ENCODE measurements at places on chromosomes 2 and 18.
A peak's percentile ranks its signal among the peaks of the same experiment; 100 is the strongest.

DNA sequence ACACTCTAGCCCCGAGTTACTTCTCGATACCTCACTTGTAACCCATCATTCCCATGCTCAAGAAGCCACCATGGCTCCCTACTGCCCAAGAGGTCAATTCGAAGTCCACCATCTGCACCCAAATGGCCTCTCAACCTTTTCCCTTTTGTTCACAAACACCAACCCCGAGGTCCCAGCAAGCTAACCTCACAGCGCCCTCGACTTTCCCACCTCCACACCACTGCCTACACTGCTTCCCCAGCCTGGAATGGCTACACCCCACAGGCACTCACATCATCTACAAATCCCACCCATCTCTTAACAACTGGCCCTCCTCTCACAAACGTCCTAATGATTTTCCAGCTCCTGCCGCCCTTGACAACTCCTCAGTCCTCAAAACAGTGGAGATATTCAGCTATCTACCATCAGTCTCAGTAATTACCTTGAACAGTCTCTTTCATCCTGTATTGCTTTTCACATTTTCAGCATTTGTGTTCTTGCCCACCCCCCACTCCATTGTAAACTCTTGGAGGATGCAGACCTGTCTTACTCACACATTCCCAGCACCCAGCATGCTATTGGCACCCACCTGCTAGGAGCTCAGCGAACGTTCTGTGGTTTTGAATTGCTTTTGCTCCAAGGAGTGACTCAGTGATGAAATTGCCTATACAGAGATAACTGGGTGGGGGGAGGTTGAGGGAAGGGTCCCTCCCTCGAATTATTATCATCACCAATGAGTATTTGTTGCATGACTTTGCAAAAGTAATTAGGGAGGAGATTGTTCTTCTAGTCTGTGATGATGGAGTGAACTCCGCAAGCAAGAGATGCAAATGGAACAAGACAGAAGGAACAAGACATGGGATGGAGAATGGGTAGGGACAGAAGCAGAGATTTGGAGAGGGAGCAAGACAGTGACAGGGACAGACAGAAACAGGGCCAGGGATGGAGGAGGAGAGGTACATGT lies 106.8 kb downstream of the CYP26B1 start:
- DNase-seq: no peak

GRCh38 chr18:44096016-44096415 lies 584.7 kb upstream of the SETBP1 start:
- DNase-seq: no peak

- no peak for DNase-seq
These were observed 252.1 kb downstream of the SLC8A1 start for GRCh38 chr2:40199771-40200170.

- no peak for DNase-seq
These were observed 37.3 kb upstream of the LNPK start for GRCh38 chr2:176039375-176039774.

- DNase-seq: no peak
These were observed 178.6 kb upstream of the SALL3 start for GRCh38 chr18:78801011-78801410.

GRCh38 chr2:118882693-118883336 lies 35.4 kb upstream of the EN1 start:
- DNase-seq: peak; percentile 59

- DNase-seq: no peak
These were observed 198.1 kb downstream of the VAPA start for GRCh38 chr18:10111944-10112343.

DNA sequence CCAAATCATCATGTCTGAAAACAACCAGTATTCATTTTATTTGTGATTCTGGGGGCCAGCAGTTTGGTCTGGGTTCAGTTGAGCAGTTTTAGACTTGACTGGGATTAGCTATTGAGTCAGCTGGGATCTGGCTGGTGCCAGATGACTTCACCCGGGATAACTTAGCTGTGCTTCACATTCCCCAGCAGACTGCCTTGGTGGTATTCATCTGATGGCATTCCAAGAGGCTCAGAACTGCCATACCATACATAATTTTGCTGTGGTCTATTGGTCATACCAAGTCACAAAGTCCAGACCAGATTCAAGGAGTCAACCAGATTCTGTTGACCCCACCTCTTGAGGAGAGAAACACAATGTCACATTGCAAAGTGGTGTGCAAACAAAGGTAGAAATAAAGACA lies 7.8 kb upstream of the FSHR start:
- no peak for DNase-seq

- DNase-seq: no peak
These were observed 7.3 kb upstream of the ASIC4 start for GRCh38 chr2:219506802-219507526.

DNA sequence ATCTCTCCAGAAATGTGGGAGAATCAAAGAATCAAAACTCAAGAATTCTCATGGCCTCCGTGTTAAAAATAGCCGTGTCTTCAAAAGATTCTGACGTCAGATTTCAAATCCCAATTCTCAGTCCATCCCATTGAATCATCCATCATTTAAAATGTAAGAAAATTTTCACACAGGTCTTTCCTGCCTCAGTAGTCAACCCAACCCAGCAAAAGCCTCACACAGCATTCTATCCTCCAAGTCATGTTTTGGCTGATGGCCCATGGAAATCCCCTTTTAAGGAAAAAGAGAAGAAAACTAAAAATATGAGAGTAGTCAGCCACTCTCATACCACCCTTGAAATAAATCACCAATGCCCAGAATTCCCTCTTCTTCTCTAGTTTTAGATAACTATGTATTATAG lies 211.8 kb downstream of the C1D start:
- no peak for DNase-seq

- no peak for DNase-seq
These were observed 983.6 kb upstream of the ZEB2 start for GRCh38 chr2:145503511-145503910.

- DNase-seq: no peak
These were observed 1.5 kb upstream of the GMCL1 start for GRCh38 chr2:69827796-69828540.

GRCh38 chr18:69383186-69383585 lies 17.5 kb upstream of the DOK6 start:
- no peak for DNase-seq

- DNase-seq: no peak
These were observed 268.8 kb downstream of the TWIST2 start for GRCh38 chr2:239116456-239117246.

DNA sequence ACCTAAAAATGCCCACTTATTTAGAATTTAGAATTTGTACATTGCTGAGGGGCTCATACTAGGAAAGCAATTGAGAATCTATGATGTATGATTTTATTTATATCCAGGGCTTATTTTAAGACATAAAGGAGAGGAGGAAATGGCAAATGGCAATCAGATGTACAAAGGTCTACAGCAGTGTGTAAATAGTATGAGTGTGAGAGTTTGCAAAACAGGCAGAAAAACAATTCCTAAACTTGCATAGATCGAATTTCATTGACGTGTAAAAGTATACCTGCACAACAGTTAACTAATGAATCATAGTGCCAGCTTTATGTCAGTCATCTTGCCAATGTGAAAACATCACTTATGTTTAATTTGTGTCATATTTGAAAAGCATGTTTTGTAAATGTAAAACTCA lies 718.7 kb upstream of the GCFC2 start:
- DNase-seq: no peak

- DNase-seq: no peak
These were observed 3.2 kb downstream of the HS1BP3 start for GRCh38 chr2:20647738-20648137.

DNA sequence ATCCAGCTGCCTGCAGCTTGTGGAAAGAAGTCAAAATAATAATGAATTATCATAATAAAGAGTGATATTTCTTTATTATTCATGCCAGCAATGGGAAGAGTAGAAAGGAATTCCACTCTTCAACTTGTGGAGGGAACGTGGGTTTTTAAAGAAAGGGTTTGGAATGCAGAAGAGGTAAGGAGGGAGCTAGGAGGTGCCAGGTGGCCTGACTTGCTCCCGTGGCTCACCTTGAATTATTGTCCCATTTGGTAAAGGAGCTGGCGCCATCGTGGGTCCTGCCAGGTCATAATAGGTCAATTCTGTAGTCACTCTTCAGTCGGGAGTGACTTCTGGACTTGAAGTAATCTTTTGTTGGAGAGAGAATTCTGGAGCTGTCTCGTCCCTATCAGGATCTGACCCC lies 95.2 kb upstream of the BARD1 start:
- DNase-seq: no peak

DNA sequence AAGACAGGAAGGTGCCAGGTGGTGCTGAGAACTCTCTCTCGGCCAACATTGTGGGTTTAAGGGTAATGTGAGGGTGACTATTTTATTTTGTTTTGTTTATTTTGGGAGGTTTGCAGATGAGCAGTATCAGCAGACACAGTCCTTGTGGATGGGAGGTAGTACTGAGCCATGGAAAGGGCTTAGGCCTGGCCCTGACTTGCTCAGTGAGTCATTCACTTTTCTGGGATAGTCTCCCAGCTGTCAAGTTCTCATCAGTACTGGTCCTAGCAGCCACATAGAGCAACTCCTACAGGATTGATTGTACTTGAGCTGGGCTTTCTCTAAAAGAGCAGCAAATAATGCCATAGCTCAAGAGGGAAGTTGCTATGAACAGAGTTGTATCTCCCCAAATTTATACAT lies 175.2 kb downstream of the LOXHD1 start:
- DNase-seq: no peak

- DNase-seq: no peak
These were observed 293.6 kb upstream of the CCDC68 start for GRCh38 chr18:55252901-55253300.

DNA sequence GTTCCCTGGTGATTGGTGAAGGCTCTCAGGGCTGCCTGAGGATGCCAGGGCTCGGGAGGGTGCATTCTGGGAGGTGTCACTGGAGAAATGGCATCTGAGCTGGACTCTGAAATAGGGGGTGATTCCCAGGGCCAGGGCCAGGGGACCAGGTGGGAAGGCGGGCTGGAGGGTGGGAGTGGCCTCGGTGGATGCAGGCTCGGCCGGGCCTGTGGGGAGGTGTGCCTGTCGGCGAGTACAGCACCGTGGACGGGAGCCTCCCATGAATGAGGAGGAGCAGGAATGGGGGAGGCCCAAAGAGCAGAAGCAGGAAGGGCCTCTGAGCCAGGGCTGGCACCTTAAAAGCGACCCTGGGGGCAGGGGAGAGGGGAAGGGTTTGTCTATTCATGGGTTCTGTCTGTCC lies 116.8 kb downstream of the GBX2 start:
- no peak for DNase-seq

- no peak for DNase-seq
These were observed 46.8 kb downstream of the ATOH8 start for GRCh38 chr2:85800586-85800985.

GRCh38 chr2:113201496-113202304 lies 27.9 kb downstream of the PSD4 start:
- no peak for DNase-seq

DNA sequence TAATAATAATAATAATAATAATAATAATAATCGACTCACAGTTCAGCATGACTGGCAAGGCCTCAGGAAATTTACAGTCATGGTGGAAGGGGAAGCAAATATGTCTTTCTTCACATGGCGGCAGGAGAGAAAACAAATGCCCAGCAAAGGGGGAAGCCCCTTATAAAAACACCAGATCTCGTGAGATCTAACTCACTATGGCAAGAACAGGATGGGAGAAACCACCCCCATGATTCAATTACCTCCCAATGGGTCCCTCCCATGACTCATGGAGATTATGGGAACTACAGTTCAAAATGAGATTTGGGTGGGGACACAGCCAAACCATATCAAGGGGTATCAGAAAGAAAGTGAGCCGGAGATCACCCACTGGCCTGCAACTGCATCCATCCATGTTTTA lies 40.5 kb upstream of the PAPOLG start:
- DNase-seq: no peak

DNA sequence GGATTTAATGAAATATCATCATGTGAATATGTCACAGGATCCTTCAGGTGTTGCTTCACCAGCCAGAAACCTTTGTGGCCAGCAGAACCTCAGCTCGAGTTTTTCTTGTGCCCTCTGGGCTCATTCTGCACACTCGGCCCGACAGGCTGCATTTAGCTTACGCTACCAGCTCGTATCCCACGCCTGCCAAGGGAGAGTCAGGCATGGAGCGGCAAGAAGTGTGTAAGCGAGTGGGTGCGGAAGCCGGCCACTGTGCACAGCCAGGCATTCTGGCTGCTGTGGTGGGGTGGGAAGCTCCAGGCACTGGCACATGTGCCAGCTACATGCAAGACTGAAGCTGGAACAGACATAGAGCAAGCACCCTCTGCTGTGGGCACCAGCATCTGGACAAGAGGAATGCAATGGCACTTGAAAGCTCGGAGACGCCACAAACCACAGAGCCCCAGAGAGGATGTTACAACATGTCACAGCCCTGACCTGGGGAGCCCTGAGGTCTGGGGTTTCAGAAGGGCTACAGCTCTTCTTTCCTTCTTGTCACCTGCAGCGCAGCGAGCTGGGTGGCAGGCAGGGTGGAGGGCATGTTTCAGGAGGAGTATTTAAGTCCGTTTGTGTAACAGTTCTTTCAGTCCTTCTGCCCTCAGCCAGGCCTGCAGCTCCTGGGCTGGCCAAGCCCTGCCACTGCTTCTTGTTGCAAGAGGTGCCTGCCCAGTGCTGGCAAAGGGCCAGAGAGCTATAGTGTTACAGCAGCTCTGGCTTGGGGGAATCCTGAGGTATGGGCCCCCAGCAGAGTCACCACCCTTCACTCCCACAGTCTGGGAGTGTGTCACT lies 257.3 kb upstream of the HNMT start:
- DNase-seq: no peak

DNA sequence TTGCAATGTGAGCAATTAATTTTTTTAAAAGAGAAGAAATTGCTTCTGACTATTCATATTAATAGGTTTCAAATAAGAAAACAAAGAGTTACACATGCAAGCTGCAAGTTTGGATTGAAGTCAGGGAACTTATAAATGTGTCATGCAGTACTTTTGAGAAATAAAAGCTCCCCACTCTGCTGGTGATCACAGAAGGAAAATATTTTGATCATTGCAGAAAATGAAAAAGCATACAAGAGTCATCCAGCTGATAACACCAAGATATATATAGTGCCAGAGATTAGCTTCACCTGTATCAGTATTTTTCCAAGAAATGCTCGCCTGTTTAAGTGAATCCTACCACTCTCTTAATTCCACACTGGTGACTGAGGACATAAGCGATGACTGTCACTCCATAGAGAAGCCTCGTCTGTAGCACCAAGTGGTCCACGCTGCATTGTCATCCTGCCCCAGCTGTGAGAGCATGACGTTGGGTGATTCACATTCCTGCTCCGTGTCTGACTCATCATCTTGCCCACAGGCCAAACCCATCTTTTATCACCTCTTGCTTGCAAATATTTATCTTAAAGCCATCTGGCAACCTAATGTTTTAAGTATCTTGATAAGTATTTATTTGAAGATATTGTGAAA lies 178.0 kb downstream of the ASXL3 start:
- no peak for DNase-seq

DNA sequence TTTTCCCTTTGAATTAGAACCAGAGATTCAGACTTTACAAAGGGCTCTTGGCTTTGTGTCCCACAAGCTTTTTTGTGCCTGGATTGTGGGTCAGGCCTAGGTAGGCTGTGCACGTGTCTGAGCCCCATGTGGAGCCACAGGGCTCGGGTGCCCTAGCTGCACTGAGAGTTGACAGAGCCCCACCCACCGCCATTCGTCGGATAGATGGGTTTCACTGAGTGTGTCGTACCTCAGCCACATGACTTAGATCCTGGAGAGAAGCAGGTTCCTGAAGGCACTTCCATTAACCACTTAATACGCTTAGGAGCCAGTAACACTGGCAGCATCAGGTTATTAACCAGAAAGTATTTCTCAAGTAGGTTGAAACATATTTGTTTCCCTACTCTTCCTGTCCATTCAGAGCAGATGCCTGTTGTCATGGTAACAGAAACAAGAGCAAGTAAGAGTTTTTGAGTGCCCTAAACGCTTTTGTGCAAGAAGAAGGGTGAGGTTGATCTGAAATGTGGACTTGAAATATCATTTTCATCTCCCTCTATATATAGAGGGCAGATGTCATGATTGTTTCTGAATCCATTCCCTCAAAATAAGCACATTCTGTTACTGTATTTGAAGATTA lies 30.0 kb downstream of the ADCYAP1 start:
- no peak for DNase-seq

Measured in NCI-H1930 (cell line).